Dermis blood vessel endothelial cell (primary cell): ENCODE measurements at places on chromosomes 12 and 14. TPM values are rescaled to one million over a fixed set of nuclear protein-coding genes. Genes with fewer than 3 reads are reported as not detected.

NR1H4 gene
- 0.09 and 0.34 TPM in 2 replicates for total RNA-seq

SIRT4 gene
- total RNA-seq = 1.5 and 3.4 TPM in 2 replicates

HEBP1 gene
- total RNA-seq = 23.3 and 34.7 TPM in 2 replicates

PROX2 gene
- total RNA-seq = not detected in 2 replicates

TRHDE gene
- 0.05 and 0.51 TPM in 2 replicates for total RNA-seq

DPY19L2 gene
- total RNA-seq = 0.51 and 2.4 TPM in 2 replicates

GPRC5D gene
- 0.17 TPM in 1 of 2 replicates, not detected in the other for total RNA-seq

E2F7 gene
- total RNA-seq = 7.3 and 13.4 TPM in 2 replicates

RHOJ gene
- 76.3 and 115 TPM in 2 replicates for total RNA-seq

CCDC184 gene
- 0.05 TPM in 1 of 2 replicates, not detected in the other for total RNA-seq

BTBD7 gene
- total RNA-seq = 30.8 and 31.3 TPM in 2 replicates

C12orf60 gene
- 1.7 and 2.0 TPM in 2 replicates for total RNA-seq

CIT gene
- 4.4 and 24.4 TPM in 2 replicates for total RNA-seq

HPD gene
- total RNA-seq = not detected in 2 replicates

ESPL1 gene
- total RNA-seq = 4.8 and 16.5 TPM in 2 replicates

OR4K2 gene
- total RNA-seq = not detected in 2 replicates

TAOK3 gene
- total RNA-seq = 27.2 and 31.9 TPM in 2 replicates

GLIPR1L1 gene
- not detected in 2 replicates for total RNA-seq

SSTR1 gene
- 0.17 and 0.33 TPM in 2 replicates for total RNA-seq

ADSS1 gene
- total RNA-seq = 0.98 and 2.2 TPM in 2 replicates

JDP2 gene
- total RNA-seq = 10.2 and 16.0 TPM in 2 replicates

TAS2R8 gene
- not detected in 2 replicates for total RNA-seq

SINHCAF gene
- total RNA-seq = 99.3 and 136 TPM in 2 replicates

AGAP2 gene
- total RNA-seq = under 0.01 and 0.19 TPM in 2 replicates

FSCB gene
- not detected in 2 replicates for total RNA-seq

ZNF385A gene
- 2.2 and 4.0 TPM in 2 replicates for total RNA-seq

NINJ2 gene
- total RNA-seq = 1.2 and 4.8 TPM in 2 replicates

STAC3 gene
- total RNA-seq = 0.65 TPM in 1 of 2 replicates, not detected in the other

KRT3 gene
- total RNA-seq = not detected in 2 replicates

WASHC3 gene
- total RNA-seq = 50.4 and 56.0 TPM in 2 replicates

ABCD4 gene
- 68.3 and 69.4 TPM in 2 replicates for total RNA-seq

ZNF891 gene
- 0.93 and 1.0 TPM in 2 replicates for total RNA-seq

ZC2HC1C gene
- total RNA-seq = 0.34 and 0.84 TPM in 2 replicates

ACOT4 gene
- total RNA-seq = 0.34 and 1.3 TPM in 2 replicates

MMP17 gene
- 10.0 and 14.0 TPM in 2 replicates for total RNA-seq
